ENCODE measurements at places on chromosomes 1 and 21.

DNA sequence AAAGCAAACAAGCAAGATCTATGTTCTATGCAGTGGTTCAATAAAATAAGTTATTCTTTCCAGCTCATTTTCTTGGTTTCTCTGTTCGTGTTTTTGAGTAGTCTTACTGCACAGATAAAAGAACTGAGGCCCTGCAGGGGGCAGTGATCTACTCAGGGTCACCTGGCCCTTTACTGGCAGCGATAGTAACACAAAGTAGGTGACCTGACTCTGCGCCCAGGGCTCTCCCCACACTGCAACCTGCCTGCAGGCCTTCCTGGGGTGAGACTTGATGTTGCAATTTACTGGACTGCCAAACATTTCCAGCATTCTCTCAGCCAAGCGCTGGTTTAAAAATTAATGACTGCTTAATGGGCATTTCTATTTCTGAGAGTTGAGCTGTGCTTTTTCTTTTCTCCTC lies 110.3 kb downstream of the HUNK start:
- DNase-seq = no peak

DNA sequence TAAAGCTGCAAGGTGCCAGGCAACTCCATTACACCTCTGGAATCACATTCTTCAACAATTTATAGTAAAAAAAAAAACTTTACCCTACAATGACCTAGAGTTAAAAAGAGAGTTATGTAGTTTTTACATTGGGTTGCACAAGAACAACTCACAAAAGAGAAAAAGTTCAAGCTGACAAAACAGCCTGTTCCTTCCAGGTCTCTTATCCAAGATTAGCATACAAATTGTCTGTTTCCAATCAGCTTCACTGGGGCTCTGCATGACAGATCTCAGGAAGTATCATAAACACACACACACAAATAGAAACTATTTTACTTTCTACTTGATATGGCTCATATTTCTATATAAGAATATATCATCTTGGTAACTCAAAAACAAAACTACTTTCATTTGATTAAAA lies 154.6 kb downstream of the PCNX2 start:
- no peak for DNase-seq

DNA sequence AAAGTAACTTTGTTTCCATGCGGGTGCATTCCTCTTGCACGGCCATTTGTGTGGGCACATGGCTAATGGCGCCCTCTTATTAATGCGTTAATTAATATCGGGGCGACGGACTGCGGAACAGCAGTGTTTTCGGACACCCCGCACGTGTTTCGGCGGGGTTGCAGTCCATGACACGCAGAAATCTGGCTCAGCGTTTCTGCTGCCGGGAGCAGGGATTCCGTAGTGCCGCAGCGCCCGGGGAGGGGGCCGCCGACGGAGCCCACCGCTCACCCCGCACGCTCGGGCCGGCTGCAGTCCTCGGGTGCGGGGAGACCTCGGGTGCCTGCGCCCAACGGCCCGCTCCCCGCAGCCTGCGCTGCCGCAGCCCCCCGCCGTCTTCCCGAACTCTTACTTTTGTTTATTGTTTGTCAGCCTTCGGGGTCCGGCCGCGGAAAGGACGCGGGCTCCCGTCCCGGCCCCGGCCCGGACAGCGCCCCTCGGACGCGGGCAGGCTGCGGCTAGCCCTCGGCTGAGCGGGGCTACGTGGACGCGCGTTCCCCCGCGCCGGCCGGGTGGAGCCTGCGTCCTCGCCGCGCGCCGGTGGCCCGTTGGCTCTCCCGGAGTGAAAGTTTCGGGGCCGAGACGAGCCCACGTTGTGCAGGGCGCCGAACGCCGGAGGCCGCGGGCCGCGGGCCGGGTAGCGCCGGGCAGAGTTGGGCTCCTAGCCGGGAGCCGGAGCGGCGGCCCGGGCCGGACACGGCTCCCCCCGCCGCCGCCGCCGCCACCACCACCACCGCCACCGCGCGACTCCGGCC lies 849 bp downstream of the NFIA start:
- no peak for DNase-seq

- DNase-seq = no peak
Observed at GRCh38 chr1:43610339-43610738, 39.6 kb upstream of the KDM4A start.

- DNase-seq = no peak
Observed at GRCh38 chr1:203273869-203274602, 31.3 kb upstream of the BTG2 start.

GRCh38 chr1:78441921-78442320 lies 48.9 kb upstream of the PTGFR start:
- no peak for DNase-seq

GRCh38 chr21:45386728-45387371 lies 18.1 kb upstream of the COL18A1 start:
- peak; percentile 57 for DNase-seq

DNA sequence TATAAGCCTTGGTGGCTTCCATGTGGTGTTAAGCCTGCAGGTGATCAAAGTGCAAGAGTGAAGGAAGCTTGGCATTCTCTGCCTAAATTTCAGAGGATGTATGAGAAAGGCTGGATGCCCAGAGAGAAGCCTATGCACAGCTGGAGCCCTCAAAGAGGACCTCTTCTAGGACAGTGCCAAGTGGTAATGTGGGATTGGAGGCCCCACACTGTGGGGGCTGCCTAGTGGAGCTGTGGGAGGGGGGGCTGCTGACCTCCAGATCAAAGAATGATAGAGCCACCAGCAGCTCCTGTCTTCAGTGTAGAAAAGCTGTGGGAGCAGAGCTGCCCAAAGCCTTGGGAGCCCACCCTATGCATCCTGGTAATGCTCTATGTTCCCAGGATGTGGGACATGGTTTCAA lies 1512.7 kb upstream of the TPTE start:
- DNase-seq = no peak

DNA sequence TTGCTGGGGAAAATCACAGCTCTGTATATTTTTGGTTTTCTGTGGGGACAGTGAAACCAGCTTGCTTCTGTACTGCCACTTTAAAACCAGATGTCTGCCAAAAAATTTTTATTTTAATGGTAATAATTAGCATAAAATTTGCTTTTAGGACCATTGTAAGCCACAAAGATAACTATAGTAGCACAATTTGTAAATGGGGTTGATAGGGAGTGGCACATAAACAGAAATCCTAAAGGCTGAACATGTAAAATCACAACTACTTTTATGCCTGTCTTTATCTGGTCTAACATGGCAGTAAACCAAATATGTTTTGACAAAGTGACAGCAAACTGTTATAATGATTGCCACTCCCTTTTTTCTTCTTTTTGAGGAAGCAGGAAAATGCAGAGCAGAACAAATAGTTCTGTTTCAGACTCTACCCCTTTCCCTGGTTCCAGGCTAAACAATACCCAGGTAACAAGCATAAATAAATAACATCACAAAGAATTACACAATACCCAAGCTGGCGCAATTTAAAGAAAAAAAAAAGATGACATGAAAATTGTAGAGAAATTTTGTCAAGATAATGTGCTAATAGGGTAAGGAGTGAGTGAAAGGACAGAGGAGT lies 24.0 kb upstream of the CCDC181 start:
- DNase-seq = no peak

DNA sequence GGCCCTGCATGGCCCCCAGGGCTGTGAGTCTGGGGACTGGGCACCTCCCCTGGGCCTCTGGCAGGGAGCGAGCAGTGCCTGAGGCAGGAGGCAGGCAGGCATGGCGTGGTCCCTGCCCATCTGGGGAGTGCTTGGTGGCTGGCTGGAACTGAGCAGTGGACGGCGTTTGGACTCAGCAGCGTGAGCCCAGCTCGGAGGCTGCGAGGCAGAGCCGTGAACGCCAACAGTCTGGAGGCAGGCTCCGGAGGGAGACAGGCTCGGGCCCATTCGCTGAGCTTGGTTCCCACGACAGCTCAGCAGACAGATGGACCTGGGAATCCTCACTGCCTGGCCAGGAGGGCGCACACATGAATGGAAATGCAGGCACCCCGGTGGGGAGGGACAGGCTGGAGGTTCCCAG lies 160.7 kb upstream of the POU3F1 start:
- no peak for DNase-seq

DNA sequence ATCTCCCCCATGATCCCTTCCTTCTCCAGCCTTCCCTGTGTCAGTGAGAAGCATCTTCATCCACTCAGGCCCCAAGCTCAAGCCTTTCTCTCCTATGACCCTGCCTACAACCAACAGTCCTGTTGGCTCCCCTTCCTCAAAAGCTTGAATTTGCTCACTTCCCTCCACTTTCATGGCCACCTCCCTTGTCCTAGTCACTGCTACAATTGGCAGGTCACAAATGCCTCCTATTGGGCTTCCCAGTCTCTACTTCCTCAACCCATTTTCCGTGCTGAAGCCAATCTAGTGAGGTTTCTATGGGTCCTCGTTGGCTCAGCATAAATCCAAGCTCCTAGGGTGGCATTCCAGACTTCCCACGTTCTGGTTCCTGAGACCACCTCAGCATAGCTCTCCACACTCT lies 40.2 kb upstream of the SLC6A9 start:
- no peak for DNase-seq

GRCh38 chr1:21936366-21937031 lies 611 bp downstream of the HSPG2 start:
- DNase-seq = no peak

- peak; percentile 80 for DNase-seq
Observed at GRCh38 chr1:20380616-20381035, 90.0 kb downstream of the VWA5B1 start.

DNA sequence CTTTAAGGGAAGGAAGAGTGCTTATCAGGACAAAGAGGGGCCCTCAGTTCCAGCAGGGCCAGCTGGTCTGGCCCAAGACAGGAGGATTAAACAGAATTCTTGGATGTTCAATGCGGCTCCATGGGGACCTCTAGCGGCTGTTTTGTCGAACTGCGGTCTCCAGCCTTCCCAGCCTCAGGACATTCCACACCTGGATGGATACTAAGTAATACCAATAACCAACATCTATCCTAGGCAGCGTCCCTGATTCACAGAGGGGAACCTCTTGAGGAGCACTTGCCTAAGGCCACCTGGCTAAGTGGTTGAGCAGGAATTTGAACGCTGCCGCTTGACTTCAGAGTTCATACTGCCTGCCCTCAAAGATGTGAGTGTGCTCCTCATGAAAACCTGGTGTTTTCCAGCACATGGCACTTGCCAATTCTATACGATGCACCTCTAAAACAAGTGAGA lies 15.5 kb upstream of the CD247 start:
- no peak for DNase-seq

- no peak for DNase-seq
Observed at GRCh38 chr1:62194651-62195544, at the start of gene L1TD1. TSS of gene L1TD1 (plus strand) at chr1:62194849. CDS start at chr1:62206629, 11,780 bp downstream.

DNA sequence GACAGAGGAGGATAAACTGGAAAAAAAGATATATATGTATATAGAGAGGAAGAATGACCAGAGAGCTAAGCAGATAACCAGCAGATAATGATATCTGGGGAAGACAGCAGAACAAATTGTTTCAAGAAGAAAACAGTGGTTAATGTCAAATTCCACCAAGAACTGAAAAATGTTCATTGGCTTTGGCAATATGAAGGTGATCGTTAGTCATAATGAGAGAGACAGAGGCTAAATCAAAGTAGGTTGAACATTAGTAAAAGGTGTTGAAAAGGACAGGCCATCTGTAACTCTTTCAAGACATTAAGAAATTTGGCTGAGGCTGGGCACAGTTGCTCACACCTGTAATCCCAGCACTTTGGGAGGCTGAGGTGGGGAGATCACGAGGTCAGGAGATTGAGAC lies 25.3 kb upstream of the CR2 start:
- no peak for DNase-seq

GRCh38 chr21:42058631-42059111 lies 12.4 kb upstream of the UMODL1 start:
- DNase-seq = no peak

DNA sequence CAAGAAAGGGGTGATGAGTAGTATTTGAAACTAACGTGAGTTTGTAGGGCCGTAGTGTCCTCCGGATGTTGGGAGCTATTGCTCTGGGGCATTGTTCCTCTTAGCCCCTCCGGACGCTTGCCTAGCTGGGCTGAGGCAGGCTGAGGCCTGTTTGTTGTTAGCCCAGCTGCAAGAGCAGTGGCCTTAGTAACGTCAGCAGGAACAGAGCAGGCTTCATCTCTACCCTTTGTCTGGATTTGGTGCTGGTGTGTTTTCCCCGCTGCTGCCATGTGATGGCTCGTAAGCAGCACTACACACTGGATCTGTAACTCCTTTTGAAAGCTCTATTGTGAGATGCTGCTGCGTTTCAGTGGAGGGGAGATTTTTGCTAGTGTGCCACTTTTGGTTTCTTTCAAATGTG lies 57.6 kb downstream of the DNM3 start:
- no peak for DNase-seq

- DNase-seq = no peak
Observed at GRCh38 chr1:29235955-29236711, at the start of gene PTPRU. TSS of gene PTPRU (plus strand) at chr1:29236522. CDS start at chr1:29236645, 123 bp downstream.

DNA sequence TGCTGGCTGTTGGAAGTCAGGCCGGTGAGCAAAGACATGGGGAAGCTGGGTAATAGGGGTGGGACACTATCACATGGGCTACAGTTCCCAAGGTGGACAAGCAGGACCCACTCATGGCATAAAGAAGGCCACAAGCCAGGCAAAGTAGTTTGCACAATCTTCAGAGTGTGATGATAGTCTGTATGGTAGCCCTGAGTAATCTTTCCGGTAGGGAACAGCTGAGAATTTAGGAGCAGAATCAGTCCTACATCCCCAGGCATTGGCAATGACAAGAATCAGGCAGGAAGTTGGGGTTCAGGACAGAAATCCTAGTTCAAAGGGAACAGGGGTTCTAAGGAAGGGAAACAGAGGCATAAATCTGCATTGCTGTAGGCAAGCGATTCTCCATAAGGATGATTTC lies 23.9 kb upstream of the SPATA6 start:
- DNase-seq = no peak

GRCh38 chr1:10121688-10122087 lies 88.7 kb upstream of the KIF1B start:
- no peak for DNase-seq

- DNase-seq = no peak
Observed at GRCh38 chr21:41847066-41847804, 31.9 kb downstream of the PRDM15 start.

GRCh38 chr1:190207733-190208132 lies 269.9 kb downstream of the BRINP3 start:
- no peak for DNase-seq

DNA sequence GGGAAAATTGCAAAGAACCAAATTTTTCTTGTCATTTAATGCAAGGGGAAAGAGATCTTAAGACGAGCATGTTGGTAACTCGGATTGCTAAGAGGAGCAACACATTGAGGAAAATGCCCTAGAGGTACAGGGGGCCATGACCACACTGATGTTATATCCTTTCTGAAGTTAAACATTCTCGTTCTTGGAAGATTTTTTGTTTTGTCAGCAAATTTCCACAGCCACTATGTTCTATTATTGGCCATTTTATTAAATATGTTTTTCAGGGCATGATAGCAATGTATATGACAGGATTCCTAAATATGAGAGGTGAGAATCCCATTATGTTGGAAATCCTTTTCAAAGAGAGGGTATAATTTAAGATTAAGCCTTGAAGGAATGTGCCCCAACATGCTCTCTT lies 627.2 kb upstream of the PKN2 start:
- no peak for DNase-seq

DNA sequence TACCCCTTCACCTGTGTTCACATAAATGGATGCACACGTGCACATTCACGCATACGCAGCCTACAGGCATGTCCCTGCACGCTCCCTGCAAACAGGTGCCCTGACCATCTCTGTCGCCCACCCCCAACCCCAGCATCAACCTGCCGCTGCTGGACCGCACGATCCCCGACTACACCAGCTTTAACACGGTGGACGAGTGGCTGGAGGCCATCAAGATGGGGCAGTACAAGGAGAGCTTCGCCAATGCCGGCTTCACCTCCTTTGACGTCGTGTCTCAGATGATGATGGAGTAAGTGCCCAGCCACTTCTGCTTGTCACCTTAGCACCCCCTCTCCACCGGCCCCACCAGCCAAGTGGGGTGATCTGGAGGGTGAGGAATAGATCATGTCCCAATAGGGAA lies 60.4 kb downstream of the LACTBL1 start:
- DNase-seq = no peak

Measured in fibroblast of skin of left biceps (primary cell).